GM10248 (cell line): ENCODE measurements at places on chromosomes 6 and 20.
A peak's percentile ranks its signal among the peaks of the same experiment; 100 is the strongest.

GRCh38 chr6:89563866-89564265, 74.7 kb downstream of the LYRM2 start:
- no peak for DNase-seq

- no peak for DNase-seq
Observed at GRCh38 chr6:67687396-67687795, 947.7 kb upstream of the ADGRB3 start.

GRCh38 chr20:57650266-57650665, 30.0 kb upstream of the ZBP1 start:
- DNase-seq = peak; percentile 5

GRCh38 chr20:34883087-34883688, 6.8 kb downstream of the ACSS2 start:
- no peak for DNase-seq

DNA sequence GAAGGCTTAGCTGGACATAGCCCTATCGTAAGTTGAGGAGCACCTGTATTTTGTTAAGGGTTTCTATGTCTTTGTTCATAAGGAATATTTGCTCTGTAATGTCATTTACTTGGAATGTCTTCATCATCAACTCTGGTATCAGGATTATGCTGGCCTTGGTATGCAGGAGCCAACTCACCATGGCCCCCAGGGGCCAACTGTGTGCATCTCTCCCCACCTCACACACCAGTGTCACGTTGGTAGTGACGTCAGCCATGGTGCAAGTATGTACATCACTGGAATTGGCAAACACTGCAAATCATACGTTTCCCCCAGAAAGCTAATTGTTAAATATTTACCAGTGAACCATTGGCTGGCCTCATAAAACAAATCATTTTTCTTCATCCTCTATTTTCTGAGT, 70.8 kb downstream of the YTHDF1 start:
- DNase-seq = no peak

GRCh38 chr6:166076625-166077024, 91.0 kb downstream of the TBXT start:
- DNase-seq = no peak

DNA sequence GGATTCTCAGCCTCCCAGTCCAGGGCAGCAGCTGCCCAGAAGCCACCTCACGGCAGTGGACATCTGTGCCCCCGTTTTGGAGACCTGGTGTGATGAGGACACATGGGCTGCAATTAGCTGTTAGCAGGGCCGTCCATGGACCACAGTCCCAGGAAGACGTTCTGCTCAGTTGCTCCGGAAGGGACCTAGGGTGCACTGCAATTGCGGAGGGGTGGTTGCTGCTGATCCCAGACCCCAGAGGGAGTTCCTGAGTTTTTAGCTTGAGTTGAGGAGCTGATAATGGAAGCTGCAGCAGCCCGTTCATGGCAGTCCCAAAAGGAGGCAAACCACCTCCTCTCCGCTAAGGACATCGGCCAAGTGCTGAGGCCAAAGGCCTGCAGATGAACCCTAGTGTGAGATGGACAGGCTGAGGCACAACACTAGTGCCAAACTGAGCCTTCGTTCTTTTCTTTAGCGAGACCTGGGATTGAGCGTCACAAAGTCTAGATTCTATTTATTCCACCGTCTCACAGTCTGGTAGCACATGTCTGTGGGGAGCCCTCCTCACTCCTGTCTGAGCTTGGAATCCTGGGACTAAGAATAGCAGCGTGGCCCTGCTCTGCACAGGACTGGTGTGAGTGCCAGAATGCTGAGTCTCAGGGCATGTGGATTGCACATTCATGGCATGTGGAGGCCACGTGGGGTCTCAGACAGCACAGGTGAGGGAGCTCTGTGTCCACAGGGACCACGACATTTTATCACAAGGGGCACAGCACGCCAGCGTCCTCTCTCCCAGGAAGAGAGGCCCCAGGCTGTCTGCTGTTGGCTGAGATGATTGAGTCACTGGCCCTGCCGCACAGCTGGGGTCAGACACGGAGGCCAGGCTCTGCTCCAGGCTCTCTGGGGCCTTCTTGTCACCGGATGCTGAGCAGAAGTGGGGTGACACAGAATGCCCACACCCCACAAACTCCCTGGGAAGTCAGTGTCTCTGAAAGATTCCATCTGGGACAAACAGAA, 113.4 kb downstream of the PSMB1 start:
- no peak for DNase-seq

DNA sequence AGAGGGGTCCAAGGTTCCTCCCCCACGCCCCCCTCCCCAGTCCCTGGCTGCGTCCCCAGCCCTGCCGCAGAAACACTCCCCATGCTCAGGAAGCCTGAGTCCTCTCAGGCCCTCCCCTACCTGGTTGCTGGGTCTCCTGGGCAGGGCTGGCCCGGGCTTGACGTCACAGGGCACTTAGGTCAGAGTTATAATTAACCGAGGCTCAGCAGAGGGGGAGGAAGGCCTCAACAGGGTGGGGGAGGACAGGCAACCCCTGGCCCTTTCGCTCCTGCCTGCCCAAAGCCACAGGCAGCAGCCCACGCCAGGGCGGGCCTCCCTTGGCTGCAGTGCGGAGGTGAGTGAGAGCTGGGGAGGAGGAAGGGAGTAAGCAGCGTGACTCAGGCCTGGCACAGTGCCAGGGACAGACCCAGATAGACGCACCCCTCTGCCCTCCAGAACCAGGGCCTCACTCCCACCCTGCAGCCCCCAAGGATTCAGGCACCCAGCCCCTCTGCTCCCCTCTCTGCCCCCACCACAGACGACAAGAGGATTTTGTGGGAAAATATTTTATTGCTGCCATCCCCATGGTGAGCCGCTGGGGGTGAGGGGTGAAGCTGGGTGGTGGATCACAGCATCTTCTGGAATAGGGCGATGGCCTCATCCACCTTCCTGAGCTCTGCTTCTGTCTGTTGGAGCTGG, at the start of gene VWA7:
Gene VWA7 (minus strand): TSS at position 340 of the 678 bp plus-strand sequence. CDS start 549 bp downstream, outside the sequence.
- peak; percentile 93 for DNase-seq

GRCh38 chr20:57900226-57900905, 190.6 kb upstream of the PMEPA1 start:
- DNase-seq = no peak

DNA sequence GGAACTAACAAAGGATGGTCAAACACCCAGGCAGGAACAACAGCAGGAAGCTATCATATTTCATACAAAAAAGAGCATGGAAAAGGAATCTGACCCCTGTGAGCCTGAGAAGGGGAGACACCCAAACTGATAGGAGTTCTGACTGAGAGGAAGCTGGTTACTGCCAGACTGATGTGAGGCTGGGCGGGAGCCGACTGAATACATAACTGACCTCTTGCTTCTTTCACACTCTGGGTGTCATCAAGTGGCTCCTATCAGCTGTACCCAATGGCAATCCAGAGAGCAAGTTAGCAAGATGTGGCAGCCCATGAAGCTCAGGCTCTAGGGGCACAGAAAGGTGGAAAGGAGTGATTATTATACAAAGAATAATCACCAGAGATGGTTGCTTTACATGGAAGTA, 795.1 kb upstream of the HS3ST5 start:
- no peak for DNase-seq

DNA sequence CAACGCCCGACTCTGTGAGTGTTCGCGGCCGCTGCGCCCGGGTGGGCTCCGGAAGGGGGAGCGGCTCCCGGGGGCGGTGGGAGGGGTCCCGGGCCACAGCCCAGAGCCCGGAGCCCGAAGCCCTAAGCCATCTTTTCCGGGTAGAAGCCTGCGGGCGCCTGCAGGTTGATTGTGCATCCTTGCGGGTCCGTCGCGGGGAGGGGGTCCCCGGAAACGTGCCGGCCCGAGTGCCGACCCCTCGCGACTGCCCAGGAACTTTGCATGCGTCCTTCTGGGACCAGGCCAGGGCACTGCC, 413 bp downstream of the PTPRA start:
- peak; percentile 73 for DNase-seq

- no peak for DNase-seq
Observed at GRCh38 chr20:25699914-25700313, 3.3 kb upstream of the ZNF337 start.

DNA sequence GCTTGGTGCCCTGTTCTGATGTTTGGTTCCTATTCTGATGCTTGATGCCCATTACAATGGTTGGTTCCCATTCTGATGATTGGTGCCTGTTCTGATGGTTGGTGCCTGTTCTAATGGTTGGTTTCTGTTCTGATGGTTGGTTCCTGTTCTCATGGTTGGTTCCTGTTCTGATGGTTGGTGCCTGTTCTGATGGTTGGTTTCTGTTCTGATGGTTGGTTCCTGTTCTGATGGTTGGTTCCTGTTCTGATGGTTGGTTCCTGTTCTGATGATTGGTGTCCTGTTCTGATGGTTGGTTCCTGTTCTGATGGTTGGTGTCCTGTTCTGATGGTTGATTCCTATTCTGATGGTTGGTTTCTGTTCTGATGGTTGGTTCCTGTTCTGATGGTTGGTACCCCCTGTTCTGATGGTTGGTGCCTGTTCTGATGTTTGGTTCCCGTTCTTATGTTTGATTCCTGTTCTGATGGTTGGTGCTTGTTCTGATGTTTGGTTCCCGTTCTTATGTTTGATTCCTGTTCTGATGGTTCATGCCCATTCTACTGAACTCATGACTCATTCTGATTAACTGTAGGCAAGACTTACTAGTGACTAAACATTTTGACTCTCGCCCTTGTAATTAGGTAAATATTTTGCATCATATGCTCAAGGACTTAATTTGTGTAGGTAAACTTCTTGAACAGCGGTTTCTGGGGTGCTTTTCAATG, 146.2 kb downstream of the DLL1 start:
- no peak for DNase-seq

DNA sequence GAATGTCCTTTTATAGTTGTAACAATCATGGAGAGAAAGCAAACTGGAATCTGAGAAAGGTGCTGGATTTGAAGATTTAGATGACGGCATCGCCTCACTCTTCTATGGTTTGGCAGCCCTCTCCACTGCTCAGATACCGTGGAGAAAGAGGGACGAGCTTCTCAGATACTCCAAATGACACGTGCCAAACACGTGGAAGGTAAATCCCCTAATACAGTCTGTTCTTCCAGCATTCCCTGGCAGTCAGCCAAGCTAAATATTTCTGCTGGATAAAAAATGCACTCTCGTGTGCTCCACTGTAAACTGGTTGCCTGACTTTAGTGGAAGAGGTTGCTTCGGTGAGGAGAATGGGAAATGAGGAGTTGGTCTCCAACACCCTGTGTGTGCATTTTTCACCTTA, 16.7 kb upstream of the PRDM1 start:
- no peak for DNase-seq

DNA sequence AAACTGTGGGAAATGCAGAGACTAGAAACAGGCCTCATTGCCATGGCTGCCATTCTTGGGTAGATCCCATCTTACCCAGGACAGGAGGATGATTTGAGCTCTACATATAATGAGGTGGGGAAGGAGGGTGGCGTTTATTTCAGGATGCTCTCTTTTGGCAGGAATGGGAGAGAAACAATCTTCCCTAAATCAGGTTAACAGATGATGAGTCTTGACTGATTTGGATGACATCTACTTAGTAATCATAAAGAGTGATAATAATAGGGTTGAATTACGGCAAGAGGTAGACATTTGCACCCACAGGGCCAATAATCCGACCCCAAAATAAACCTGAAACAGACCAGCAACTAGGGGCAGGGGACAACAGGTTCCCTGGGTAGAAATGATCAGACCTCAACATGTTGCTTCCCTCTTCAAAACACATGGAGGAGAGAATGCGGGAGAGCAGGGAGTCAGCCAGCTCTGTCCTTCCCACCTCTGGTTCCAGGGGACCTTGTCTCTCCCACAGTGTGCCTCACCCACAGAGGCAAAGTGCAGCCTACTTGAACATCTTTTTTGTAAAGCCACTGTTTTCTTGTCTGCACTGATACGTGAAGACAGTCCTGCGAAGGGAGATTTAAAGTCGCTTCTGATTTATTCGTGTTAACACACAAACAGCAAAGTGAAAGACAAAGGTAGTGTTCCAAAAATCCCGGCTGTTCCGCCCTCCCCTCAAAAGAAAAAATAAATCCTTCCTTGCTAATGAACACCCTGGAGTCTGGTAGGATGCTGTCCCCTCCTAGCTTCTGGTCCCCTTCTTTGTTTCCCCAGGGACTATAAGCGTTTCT, 3.9 kb downstream of the FOXQ1 start:
- no peak for DNase-seq

DNA sequence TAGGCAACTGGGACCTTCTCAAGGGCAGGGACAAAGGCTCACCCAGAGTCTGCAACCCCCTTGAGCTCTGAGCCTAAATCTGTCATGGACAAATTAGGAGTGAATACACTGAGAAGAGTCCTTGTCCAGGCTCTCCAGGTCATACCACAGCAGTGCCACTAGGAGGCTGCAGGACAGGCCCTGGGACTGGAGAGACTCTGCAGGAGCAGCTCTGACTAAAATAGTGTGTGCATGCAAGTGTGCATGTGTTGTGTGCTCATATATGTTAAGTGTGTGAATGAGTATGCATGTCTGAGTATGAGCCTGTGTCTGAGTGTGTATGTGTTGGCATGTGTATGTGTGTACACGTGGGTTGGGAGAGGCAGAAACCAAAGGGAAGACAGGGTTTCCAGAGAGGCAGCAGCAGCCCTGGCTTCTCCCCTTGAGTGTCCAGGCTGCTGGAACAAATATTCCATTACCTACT, 27.1 kb downstream of the MRPL14 start:
- DNase-seq = no peak

GRCh38 chr6:40804905-40805304, 217.7 kb upstream of the LRFN2 start:
- DNase-seq = no peak

DNA sequence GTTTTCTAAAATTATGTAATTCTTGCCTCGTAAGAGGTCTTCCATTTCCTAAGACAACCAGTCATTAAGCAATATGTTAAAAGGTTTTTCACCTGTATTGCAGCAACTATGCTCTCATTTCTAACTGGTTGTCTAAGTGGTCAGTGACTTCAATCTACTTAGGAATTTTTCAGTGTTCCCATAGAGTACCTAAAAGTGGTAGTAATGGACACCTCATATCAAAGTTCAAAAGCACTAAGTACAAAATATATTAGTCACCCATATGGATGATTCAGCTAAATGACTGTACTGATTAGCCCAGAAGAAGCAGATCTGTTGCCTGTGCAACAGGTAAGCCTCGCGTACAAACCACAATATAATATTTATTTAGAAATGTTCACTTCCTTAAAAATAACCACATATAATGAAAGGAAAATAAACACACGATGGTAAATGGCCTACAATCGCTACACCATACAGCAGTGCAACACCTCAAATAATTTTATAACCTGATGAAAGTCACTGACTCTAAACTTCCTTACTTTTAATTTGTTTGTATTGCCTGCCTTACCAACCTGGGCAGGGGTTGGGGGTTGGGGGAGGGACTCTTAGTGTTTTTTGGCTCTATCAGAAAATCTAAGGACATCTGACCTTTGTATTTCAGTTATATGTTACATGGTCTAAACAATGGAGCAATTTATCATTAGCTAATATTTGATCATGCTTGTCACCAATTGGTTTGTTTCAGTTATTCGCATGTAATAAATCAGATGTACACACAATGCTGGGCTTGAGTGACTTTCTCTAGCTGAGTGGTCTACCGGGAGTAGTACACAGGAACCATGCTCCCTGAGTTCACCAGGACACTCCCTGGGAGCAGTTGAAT, 105.9 kb downstream of the HIVEP2 start:
- DNase-seq = no peak

DNA sequence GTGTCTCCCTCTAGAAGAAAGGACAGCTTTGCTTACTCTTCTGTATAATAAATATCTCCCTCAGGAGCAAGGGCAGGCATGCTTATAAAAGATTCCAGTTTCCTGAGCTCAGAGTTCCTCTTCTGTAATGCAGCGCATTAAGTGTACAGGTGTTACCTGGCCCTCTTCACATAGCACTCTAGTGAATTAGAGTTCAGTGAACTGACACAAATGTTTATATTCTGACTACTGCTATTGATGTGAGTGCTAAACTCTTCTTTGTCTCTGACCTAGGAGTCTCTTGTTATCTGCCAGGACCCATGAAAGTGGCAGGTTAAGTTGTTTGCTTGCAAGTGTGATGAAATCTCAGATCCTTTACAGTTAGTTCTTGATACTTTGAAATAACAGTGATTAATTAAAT, 33.5 kb downstream of the CYB5R4 start:
- DNase-seq = no peak
